COLO829 (cell line): ENCODE measurements at places on chromosomes 6 and 20.
A peak's percentile ranks its signal among the peaks of the same experiment; 100 is the strongest.

DNA sequence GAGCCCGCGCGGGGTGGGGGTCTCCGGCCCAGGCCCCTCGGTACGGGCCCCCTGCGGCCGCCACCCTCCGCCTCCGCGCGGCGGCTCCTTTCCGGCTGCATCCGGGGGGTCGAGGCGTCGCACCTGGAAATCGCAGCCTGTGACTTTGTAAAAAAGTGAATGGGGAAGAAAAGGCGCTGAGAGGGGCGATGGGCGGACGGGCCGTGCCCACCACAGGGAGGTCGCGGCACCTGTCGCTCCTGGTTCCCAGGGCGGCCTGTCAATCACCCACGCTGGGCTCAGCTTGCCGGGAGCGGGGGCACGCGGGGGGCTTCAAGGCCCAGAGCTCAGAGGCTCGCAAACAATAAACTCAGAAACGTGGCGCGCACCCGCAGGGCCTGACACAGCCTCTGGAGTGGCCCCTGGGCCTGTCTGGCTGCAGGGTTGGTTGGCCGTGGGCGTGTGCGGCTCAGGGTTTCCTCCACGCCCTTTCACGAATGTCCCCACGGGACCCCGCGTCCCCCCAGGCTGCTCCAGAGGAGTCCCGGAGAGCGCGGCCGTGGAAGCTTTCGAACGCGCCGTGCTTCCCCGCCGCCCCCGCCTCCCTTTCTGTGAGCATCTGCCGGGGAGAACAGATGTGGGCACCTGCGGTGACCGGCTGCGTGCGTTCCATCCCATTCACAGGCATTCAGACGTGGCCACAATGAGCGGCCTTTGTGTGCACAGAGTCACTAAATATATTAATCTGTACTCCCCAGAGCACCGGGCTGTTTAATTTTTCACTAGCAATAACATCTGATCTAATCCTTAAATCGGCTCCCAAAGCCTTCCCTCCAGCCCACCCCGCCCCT, 6.1 kb upstream of the DLL1 start:
- no peak for DNase-seq

DNA sequence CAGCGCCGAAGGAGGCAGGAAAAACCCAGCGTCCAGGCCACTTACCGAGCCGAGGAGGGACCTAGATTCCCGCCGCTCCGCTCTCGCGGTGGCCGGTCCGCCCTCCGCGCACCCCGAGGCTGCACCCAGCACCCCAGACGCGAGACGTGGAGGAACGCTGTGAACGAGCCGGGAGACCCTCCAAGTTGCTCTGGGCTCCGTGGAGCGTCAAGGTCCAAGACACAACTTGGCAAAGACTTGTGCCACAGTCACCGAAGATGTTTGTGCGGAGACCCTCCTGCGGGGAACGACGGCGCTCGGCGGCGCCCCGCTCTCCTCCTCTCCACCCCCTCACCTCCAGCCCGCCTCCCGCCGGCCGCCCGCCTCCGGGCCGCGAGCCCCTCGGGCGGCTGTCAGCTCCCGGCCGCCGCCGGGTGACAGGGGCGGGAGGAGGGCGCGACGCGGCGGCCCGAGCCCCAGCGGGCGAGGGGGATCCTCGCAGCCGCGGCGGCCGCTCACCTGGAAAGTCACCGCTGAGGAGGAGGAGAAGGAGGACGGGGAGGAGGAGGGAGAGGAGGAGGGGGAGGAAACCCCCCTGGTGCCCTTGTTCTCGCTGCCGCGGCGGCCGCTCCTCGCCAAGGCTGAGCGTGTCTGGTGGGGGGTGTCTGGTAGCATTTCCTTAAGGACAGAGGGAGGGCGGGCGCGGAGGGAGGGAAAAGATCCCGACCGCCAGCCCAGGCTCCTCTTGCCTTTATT, 637 bp upstream of the HIVEP2 start:
- no peak for DNase-seq

DNA sequence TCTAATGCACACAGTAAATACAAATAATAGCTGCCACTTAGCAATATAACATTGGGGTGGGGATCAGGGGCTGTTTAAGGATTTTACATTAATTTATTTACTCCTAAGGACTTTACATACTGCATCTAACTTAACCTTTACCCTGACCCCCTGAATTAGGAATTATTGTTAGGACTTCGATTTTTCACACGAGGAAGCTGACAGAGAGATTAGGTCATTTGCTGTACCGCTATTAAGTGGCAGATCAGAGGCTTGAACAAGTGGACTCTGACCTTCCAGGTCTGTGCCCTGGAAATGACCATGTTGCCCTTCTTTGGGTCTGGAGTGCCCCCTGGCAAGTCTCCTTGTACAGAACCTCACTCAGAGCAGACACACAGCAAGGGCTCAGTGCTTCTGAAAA, 5.2 kb upstream of the ELMO2 start:
- DNase-seq = no peak

DNA sequence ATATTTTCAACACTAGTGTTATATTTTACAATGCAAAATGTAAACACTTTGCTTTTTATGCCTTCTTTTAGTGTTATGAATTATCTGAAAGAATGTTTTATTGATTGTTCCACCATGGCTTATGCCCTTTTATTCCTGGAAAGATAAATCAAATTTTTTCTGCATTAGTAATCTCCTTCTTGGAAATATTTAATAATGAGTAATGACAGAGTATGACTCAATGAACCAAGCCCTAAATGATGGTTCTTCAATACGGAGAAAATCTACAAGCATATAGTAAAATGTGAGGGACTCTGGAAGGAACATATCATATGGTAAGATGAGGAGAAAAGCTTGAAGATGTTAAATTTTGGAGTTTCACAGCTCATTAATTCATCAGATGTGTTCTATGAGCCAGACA, 929.6 kb downstream of the C6orf118 start:
- DNase-seq = no peak

DNA sequence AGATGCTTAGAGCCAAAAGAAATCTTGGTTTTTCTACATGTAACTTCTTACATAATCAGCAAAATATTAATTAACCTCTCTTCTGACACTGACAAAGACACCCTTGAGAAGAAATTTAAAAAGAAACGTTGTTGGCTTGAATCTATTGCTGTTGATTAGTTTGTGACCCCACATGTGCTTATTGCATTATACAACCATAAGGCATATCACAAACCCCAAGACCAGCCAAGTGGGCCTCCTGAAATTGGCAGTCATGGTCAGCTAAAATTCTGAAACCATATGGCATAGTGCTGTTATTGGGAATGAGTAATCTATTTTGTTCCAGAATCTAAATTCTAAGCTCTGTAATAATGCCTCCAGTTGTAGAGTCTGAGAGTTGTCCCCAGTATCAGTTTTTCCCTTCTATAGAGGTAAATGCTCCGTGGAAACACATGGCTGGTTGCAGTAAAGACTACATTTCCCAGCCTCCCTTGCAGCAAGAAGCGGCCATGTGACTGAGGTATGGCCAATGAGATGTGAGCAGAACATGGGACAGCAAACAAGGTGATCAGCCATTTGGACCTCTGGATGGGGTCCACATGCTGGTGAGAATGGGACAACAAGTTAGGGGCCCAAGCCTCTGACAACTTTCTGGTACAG, 42.3 kb upstream of the PTPN1 start:
- DNase-seq = peak; percentile 66

DNA sequence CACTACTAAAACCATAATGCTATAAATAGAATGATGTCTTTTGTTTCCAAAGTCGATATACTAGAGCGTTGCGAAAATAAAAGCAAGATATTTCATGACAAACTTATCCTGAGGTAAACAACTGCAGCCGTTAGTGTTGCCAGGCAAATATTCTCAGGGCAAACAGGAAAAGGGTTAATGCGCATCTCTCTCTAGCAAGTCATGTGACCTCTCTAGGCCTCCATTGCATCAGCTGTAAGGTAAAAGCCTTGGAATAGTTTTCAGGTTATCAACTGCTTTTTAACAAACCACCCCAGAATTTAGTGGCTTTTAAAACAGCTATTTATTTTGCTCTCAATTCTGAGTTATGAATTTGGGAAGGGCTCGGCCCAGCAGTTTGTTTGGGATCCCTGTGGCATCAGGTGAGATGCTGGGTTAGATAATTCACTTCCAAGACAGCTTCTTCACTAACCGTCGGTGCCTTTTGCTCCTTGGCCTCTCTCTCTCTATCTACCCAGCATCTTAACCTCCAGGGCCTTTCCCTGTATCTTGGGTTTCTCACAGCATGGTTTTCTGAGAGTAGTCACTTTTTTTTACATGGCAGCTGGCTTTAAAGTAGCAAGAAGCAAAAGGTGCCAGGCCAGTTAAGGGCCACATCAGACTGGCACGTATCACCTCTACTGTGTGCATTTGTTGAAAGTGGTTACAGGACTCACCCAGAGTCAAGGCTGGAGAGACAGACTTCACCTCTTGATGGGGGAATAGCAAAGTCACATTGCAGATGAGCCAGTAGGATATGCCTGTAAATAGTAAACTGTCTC, 39.2 kb upstream of the LTV1 start:
- DNase-seq = no peak

- no peak for DNase-seq
These were observed 86.5 kb downstream of the TRMT11 start for GRCh38 chr6:126072834-126073233.

DNA sequence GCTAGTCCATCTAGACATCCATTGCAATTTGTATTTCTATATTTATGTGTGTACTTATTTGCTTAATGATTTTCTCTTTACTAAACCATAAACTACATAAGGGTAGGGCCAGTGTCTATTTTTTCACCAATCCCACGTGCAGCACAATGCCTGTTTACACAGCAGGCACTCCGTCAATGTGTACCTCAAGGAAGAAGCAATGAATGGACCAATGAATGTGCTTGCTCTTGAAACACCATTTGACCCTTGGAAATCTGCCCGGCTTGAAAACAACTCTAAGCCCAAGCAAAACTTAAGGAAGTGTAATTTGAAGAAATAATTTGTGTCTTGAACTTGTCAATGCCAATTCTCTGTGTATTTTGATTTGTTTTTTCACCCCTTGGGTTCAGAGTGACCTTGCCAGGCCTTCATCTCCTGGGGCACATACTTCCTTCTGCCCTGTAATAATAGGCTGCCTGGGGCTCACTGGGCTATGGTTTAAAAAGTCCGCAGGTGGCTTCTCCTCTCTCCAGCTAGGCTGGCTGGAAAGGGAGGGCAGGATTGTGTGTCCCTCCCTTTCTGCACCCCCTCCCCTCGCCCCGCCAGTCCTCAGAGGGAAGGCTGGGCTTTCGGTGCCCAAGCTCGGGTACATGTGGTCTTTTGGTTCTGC, 140.8 kb upstream of the ARMC2 start:
- no peak for DNase-seq

- DNase-seq = no peak
These were observed 55.9 kb downstream of the BCAS4 start for GRCh38 chr20:50850721-50851286.

GRCh38 chr6:25601800-25602673, 50.0 kb upstream of the SCGN start:
- DNase-seq = peak; percentile 59

GRCh38 chr6:138535728-138536455, 36.6 kb upstream of the NHSL1 start:
- no peak for DNase-seq

DNA sequence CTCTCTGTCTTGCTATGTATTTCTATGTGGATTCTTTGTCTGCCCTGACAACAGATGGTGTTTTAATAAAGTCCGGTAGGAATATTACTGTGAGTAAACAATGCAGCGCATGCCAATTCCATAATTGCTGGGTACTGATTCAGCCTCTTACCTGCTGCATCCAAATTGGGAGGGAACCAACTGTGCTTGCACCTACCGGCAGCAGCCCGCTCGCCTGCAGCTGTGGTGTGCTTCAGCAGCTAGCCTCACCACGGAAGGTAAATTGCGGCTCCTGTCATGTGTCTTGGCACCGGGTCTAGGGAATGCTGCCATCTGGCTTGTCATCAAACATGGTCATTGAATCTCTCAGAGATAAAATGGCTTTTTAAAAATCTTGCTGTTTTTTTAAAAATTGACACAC, 704.8 kb upstream of the SLC35B3 start:
- DNase-seq = no peak
